ENCODE measurements at places on chromosomes 1 and 21.

GRCh38 chr1:186775036-186775435 lies 53.7 kb upstream of the PLA2G4A start:
- no peak for DNase-seq

DNA sequence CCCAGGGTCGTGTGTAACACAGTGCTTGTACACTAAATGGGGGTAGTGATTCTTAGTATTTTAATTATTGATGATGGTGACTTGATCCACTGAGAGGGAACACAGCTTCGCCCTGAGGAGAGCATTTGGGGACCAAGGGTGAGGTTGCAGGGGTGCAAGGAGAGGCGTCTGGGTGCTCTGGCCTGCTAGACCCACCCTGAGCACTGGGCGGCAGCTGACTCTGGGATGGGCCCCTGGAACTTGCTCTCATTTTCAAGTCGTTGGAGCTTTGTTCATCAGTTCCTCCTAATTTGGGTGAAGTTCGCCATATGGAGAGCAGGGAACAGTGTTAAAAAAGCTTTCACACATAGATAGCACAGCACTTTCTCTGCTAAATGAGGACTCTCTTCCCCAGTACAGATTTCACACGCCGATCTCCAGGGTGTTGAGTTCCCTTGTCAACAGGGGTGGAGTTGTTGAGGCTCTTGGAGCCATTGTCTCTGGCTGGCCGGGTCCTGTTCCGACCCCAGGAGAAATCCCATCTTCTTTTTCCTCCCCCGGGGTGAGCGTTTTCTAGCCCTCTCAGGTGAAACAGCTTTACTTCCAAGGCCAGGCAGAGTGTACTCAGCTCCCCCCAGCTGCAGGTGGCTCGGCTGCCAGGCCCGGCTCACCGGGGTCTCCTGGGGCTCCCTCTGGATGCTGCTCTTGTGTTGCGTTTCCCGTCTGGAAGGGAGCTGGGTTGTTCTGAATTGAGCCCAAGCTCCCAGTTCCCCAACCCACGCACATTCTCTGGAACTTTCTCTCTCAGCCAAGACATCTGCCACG lies 367.4 kb downstream of the RPS6KC1 start:
- no peak for DNase-seq

DNA sequence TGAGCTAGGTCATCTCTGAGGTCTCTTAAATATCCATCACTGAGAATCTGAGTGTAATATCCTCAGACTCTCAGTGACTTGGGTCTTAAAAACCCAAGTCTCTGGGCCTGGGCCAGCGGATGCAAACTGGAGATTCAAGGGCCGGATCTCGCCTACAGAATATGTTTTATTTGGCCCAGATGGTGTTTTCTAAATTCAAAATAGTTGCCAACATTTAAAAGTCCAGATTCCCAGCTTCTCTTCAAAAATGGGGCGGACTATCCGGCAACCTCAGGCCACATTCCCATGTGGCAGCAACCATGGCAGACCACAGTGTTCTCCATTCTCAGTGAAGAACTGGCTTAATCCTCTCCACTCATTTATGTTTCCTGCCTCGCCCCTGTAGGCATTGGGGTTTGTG lies 12.7 kb upstream of the HEYL start:
- DNase-seq, result no peak

DNA sequence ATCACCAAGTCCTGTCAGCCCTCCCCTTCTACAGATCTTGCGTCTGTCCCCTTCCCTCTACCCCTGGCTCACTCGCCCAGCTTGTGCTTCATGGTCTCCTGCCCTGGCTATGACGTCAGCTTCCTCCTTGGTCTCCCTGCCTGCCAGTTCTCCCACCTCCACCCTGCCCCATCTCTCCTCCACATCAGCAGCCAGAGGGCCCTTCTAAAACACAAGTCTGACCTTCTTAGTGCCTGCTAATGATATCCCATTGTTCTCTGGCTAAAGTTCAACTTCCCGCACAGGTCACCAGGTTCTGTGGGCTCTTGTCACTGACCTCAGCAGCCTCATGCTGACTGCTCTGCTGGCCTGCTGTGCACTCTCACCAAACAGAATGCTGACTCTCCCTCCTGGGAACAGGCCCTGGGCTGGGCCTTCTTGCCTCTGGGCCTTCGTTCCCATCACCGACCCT lies 24.7 kb upstream of the MYCL start:
- no peak for DNase-seq

DNA sequence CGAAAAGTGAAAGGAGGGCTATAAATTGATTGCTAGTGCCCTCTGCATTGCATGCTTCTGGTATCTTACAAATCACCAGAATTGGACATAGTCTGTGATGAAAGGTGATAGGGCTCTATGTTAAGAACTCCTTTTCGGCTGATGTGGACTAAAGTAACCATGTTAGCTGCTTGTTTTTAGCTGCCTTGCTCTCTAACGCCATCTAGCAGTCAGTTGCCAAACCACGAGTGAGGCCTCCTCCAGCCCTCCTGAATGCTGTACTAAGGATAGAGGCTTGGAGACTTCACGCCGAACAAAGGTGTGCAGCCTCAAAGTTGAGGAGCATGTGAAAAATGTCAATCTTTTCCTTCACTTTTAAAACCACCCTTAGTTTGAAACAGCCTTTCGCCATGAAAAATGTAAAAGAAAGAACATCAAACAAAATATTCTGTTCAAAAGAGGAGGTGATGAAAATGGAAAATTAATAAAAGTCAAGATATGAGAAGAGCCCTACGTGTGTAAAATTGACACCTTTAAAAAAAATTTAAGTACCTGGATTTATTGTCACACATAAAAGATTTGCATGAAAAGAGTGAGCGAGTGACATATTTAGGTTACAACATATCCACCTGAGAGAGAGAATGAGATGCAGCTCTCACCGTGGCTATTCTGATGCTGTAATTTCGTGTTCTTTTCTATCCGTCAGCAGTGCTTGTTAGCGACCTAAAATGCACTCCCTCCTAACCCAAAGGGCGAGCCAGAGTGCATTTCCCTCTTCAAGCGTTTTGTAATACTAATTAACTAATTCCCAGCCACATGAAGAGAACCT lies 8.1 kb downstream of the LRRC53 start:
- DNase-seq, result no peak

DNA sequence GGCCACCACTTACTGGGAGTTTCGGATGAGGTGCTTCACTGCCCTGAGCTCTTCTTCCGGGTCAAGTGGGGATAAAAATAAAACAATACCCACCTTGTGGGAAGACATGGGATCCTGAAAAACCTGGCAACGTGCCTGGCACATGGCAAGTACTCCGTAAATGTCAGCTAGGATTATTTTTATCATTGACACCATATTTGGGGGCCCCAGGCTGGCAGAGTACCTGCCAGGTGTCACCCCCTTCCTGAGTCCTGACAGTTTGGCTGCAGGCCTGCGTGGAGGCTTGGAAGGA lies 9.2 kb upstream of the EPHA2 start:
- no peak for DNase-seq

DNA sequence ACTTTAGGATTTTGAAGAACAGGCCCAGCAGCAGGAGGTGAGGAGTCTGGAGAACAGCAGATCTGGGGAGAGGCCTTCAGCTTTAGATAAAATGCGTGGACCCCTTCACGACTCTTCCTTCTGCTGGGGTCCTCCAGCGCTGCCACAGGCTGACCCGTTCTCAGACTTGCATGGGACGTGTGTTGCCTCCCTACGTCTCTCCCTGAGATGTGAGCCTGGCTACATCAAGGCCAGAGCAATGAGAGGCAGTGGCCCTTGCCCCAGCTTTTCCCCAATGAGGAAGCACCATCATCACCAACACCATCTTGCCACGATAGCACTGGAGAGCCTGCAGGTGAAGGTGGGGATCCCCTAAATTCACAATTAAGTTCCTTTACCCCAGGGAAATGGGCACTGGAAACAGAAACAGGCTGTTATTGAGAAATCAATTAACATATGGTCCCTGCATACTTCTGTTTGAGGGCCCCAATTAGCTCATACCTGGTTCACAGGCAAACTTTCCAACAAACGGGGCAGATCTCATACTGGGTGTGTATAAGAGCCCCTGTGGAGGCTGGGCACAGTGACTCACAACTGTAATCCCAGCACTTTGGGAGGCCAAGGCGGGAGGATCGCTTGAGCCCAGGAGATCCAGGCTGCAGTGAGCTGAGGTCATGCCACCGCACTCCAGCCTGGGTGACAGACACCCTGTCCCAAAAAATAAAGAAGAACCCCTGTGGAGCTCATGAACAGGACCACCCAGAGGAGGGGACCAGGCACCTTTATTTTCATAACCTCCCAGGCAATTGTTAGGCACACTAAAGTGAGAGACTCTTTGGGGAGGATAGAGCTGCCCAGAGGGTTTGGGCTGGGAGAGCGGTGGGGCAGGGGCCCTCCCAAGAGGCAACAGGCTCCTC lies 12.1 kb upstream of the ADAMTSL4 start:
- DNase-seq, result no peak
